ENCODE measurements at places on chromosomes 5 and 9. TPM values are rescaled to one million over a fixed set of nuclear protein-coding genes. Genes with fewer than 3 reads are reported as not detected.
A peak's percentile ranks its signal among the peaks of the same experiment; 100 is the strongest.

BARX1 gene
- total RNA-seq = 9.0 TPM

DNA sequence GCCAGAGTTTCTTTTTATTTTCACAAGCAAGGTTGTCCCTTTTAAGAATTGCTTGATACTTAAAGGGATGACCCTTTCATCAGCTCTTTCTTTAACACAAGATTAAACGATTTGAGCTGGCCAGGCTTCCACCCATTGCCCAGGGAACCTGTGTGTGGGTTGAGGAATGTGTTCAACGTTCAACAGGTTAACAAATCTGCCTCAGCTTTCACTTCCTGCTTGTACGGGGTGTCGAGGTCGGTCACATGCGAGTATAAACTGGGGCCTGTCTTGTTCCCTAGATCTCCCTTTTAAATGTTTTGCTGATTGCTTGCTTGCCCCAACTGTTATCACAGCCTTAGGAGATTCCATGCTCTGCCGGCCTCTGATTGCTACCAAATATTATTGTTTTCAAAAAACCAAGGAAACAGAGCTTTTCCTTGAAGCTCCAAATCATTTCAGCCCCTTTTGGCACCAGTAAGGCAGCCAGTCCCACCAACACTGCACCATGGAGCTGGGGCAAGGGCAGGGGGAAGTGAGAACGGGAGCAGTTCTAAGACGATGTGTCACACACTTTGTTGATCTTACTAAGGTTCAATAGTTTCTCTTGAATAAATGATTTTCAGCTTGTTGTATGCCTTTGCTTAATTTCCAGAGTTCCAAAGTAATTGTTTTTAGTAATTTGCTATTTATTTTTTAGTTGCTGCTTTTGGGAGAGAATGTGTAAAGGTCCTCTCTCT, 10.7 kb upstream of the CLK4 start:
- H3K4me1 ChIP-seq = no peaks in the 10 kb centered on the region
- no peak overlapping the region for H3K4me3 ChIP-seq
- H3K27ac ChIP-seq = no peak overlapping the region
- no peaks in the 10 kb centered on the region for H3K36me3 ChIP-seq

GRCh38 chr9:130138791-130139190, 33.4 kb upstream of the NCS1 start:
- DNase-seq = no peak
- no peaks in the 10 kb centered on the region for H3K27me3 ChIP-seq
- H3K4me3 ChIP-seq = no peak overlapping the region
- peak overlapping the region; percentile 80 for H3K27ac ChIP-seq

GABRA6 gene
- not detected for total RNA-seq

- H3K27ac ChIP-seq = no peak overlapping the region
- H3K27me3 ChIP-seq = no peaks in the 10 kb centered on the region
- peaks cover 11% of the 10 kb centered on the region for H3K4me1 ChIP-seq
- H3K36me3 ChIP-seq = no peaks in the 10 kb centered on the region
- DNase-seq = no peak
- H3K4me3 ChIP-seq = no peak overlapping the region
Measured at GRCh38 chr9:18111146-18111545, 362.8 kb upstream of the ADAMTSL1 start.

DNA sequence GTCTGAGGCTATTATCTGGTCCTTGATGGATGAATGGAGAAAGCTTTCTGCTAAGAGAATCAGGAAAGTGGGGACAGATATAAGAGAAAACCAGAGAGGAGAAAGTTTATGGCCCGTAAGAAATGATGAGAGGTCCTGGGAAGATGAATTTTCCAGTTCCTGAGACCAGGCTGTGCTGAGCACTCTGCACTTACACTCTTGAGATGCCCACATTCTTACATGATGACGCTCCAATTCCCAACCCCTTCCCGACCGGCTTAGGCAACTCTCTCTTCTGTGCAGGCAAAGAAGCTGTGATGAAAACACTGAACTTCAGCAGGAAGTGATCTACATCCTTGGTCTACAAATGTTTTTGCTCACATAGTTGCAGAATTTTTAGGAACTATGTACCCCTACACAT, 417.0 kb downstream of the ARHGEF28 start:
- H3K4me1 ChIP-seq = peaks cover 3% of the 10 kb centered on the region
- H3K27me3 ChIP-seq = no peaks in the 10 kb centered on the region
- no peak overlapping the region for H3K27ac ChIP-seq

GABRG2 gene
- total RNA-seq = 3.7 TPM

DNA sequence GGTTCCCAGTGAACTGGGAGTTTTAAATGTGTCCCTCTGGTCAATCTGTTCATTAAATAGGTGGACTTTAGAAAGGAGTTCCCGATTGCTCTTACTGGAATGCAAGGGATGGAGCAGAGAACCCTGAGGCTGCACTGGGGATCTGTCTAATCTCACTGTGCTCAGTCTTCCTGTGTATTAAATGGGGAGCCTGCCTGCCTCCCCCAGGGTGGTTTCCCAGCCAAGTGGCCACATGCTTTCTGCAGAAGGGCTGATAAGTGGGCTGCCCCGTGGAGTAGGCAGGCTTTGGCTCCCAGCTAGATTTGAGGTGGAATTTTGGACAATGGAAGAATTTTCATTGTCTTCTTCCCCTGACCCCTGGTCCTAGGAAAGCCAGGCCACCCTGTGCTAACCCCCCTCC, 14.0 kb upstream of the PHYHD1 start:
- peaks cover 31% of the 10 kb centered on the region for H3K36me3 ChIP-seq
- H3K4me1 ChIP-seq = peaks cover 7% of the 10 kb centered on the region
- peak overlapping the region; percentile 89 for H3K27ac ChIP-seq

DNA sequence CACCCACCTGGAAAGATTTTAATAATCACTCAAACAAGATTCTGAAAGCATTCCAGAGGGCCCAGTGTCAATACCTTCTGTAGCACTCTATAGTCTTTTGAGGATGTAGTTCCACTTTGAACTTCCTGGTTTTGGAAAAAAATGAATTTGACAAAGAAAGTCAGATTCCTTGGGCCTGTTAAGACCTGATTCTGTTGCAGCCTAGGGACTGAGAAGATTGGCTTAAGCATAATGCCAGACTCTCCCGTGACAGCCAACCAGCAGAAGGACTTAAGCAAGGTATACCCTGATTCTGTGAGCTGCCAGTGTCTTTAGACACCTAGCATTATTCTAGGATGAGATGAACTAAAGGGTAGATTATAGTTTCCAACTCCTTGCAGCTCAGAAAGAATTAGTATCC, 6.8 kb downstream of the SPINK5 start:
- DNase-seq = no peak
- peaks cover 3% of the 10 kb centered on the region for H3K36me3 ChIP-seq
- H3K27me3 ChIP-seq = no peaks in the 10 kb centered on the region

GRCh38 chr5:150224483-150225027, 34.7 kb downstream of the SLC6A7 start:
- H3K27ac ChIP-seq = no peak overlapping the region
- no peak for DNase-seq
- H3K4me3 ChIP-seq = no peak overlapping the region
- H3K4me1 ChIP-seq = no peaks in the 10 kb centered on the region

DNA sequence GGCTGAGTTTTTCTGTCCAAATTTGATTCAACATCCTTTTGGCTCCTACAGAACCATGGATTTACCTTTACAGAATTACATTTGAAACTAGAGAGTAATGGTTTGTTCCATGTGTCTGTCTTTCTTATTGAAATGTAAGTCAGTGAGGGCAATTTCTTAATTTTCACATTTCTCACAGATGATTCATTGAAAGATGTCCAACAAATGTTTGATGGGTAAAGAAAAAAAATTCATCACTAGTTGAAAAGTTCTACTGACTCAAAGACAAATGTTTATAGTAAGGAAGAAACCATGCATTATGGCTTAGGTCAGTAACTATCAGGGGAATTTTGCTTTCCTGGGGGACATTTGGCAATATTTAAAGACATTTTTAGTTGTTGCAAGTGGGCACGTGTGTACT, 131.6 kb upstream of the TRPM3 start:
- no peak overlapping the region for H3K27ac ChIP-seq
- peaks cover 23% of the 10 kb centered on the region for H3K4me1 ChIP-seq
- H3K36me3 ChIP-seq = peaks cover 3% of the 10 kb centered on the region
- no peaks in the 10 kb centered on the region for H3K27me3 ChIP-seq
- no peak for DNase-seq

DNA sequence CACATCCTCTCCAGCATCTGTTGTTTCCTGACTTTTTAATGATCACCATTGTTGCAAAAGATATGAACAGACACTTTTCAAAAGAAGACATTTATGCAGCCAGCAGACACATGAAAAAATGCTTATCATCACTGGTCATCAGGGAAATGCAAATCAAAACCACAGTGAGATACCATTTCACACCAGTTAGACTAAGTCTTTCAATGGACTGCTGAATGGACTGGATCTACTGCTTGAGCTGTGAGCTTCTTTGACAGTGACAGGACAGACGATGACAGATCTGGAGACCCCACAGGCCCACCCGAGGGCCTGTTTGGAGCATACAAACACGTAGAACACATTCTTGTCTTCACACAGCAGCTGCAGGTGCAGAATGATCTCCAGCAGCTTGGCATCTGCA, 266.1 kb upstream of the RIOK2 start:
- H3K4me3 ChIP-seq = no peak overlapping the region
- no peak overlapping the region for H3K27ac ChIP-seq
- no peaks in the 10 kb centered on the region for H3K27me3 ChIP-seq

SPAAR gene
- not detected for total RNA-seq

GRCh38 chr5:129902816-129903215, 1.4 kb upstream of the CHSY3 start:
- H3K36me3 ChIP-seq = no peaks in the 10 kb centered on the region
- H3K4me3 ChIP-seq = peak overlapping the region; percentile 80
- no peak for DNase-seq
- H3K27me3 ChIP-seq = peaks cover 52% of the 10 kb centered on the region
- no peak overlapping the region for H3K27ac ChIP-seq
- peaks cover 18% of the 10 kb centered on the region for H3K4me1 ChIP-seq

- peaks cover 9% of the 10 kb centered on the region for H3K36me3 ChIP-seq
- DNase-seq = no peak
- H3K4me1 ChIP-seq = peaks cover 36% of the 10 kb centered on the region
- peak overlapping the region; percentile 86 for H3K27ac ChIP-seq
- H3K27me3 ChIP-seq = peaks cover 17% of the 10 kb centered on the region
- no peak overlapping the region for H3K4me3 ChIP-seq
Measured at GRCh38 chr9:22483528-22484070, 37.0 kb downstream of the DMRTA1 start.

DNA sequence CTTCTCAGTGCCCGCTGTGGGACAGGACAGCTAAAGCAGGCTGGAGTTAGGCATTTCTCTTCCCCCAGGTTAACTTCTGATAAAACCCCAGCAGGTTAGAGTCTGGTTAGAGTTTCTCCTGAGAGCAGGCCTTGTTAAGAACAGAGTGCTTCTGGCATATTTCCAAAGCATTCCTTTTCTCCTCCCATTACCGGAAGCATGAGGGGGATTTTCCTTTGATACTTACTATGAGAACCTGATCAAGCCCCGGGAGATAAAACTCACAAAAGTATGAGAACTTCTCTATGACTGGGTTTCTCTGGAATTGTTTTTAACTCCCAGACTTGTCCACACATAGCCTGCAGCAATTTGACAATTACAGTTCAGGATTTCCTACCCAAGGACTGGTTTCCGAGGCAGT, 77.4 kb upstream of the MAST4 start:
- H3K27me3 ChIP-seq = no peaks in the 10 kb centered on the region
- peaks cover 10% of the 10 kb centered on the region for H3K36me3 ChIP-seq
- H3K4me1 ChIP-seq = no peaks in the 10 kb centered on the region

GRCh38 chr5:83924891-83925290, 204.2 kb upstream of the HAPLN1 start:
- no peaks in the 10 kb centered on the region for H3K27me3 ChIP-seq
- no peaks in the 10 kb centered on the region for H3K36me3 ChIP-seq
- H3K4me3 ChIP-seq = no peak overlapping the region
- no peak overlapping the region for H3K27ac ChIP-seq
- no peak for DNase-seq

GRCh38 chr9:82949203-82949602, 113.7 kb downstream of the RASEF start:
- H3K4me1 ChIP-seq = peaks cover 22% of the 10 kb centered on the region
- H3K4me3 ChIP-seq = no peak overlapping the region
- H3K27ac ChIP-seq = no peak overlapping the region
- no peaks in the 10 kb centered on the region for H3K36me3 ChIP-seq
- no peak for DNase-seq

CARTPT gene
- not detected for total RNA-seq

GRCh38 chr5:64074533-64074932, 91.1 kb upstream of the RNF180 start:
- no peaks in the 10 kb centered on the region for H3K36me3 ChIP-seq
- DNase-seq = peak; percentile 14
- no peaks in the 10 kb centered on the region for H3K27me3 ChIP-seq

TRPM6 gene
- 0.78 TPM for total RNA-seq

DNA sequence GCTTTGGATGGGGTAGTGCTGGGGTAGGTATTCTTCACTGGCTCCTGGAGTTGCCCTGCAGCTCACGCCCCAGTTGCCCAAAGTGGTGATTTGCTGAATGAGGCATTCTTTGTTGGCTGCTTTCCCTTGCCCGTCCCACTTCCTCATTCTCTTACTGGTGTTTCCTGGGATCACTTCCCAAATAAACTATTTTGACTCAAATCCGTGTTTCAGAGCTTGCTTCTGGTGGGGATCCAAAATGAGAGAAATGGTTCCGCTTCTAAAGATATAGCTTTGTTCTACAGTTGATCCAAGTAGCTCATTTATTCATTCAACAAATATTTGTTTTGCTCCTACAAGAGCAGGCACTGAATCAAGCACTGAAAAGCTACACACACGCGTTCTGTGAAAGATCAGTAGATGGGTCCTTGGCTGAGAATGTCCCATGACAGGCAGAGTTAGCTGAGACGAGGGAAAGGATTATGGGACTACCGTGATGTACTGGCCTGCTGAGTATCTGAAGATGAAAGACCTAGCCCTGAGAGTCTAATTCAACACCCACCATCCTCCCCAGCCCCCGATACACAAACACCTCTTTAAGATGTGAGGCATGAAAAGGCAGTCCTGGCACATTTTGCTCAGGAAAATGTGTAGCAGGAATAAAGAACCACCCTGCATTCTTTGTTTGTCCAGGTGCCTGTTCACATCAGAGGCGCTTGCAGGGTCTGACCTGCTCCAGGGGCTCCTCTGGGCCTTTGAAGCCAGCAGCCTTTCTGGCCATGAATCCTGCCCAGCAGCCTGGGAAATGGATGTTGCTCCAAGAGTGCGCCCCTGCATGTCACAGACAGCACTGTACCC, 143.1 kb upstream of the RANBP3L start:
- no peak overlapping the region for H3K4me3 ChIP-seq
- no peak overlapping the region for H3K27ac ChIP-seq
- no peaks in the 10 kb centered on the region for H3K27me3 ChIP-seq
- no peak for DNase-seq
- H3K4me1 ChIP-seq = peaks cover 41% of the 10 kb centered on the region
- 0 out of 2 replicates have a peak, but pooled peaks cover 2% of the 10 kb centered on the region for H3K36me3 ChIP-seq

DNA sequence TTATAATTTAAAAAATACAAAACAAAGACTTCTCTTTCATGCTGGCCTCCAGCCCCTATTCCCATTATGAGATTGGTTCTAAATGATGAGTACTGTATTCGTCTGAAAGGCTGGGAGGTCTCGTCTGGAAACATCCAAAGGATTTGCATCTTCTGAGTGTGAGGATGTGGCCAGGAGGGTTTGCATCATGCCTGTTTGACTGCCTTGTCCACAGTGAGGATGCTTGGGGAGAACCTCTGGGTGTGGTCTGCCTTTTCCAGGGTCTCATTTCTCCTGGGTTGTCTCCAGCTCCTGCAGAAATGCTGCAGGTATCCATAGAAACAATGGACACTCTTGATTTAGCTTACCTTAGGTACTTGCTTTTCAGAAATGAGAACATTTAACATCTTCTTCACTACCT, 26.4 kb upstream of the CXCL14 start:
- no peak overlapping the region for H3K4me3 ChIP-seq
- no peak for DNase-seq
- H3K27me3 ChIP-seq = peaks cover 40% of the 10 kb centered on the region
- no peaks in the 10 kb centered on the region for H3K36me3 ChIP-seq
- peaks cover 14% of the 10 kb centered on the region for H3K4me1 ChIP-seq
- no peak overlapping the region for H3K27ac ChIP-seq

UBE2QL1 gene
- total RNA-seq = 0.46 TPM

RAB3C gene
- 13.3 TPM for total RNA-seq
